ENCODE measurements at places on chromosomes 2 and 18.
A peak's percentile ranks its signal among the peaks of the same experiment; 100 is the strongest.

DNA sequence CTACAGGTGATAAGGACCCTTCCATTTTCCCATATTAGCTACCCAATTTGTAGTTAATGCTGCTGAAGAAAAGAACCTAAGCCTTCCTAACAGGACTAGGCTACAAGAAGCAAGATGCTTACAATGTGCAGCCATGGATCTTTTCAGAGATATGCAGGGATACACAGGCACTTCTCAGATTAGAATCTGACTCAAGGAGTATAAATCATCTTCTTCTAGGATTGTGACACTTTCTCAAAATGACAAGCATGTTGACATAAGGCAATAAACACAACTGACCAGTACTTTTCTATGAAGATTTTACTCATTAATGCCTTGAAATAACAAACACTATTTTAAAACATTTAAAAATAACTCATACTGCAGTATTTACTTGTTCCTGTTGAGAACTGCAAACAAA is 127.9 kb upstream of the ACVR2A start:
- DNase-seq = no peak

- DNase-seq = no peak
These were observed 206.2 kb downstream of the ARL4C start for GRCh38 chr2:234290671-234291070.

DNA sequence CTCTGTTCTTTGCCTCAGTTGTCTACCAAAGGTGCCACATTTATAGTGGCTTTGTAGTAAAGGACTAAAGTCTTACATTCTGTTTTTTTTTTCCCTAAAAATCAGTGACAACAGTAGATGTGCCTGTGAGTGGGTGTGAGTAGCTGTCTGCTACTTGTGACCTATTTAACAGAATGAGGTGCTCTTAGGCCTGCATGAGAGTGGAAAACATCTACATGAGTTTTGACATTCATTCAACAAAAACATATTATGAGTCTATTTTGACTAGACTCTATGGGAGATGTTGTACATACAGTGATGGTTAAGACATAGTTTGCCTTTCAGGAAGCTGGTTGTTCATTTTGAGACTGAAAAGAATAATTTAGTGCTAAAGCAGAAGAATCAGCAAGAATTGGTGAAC is 36.7 kb downstream of the IL1R2 start:
- no peak for DNase-seq

- peak; percentile 57 for DNase-seq
These were observed 17.0 kb upstream of the NFATC1 start for GRCh38 chr18:79378536-79379250.

DNA sequence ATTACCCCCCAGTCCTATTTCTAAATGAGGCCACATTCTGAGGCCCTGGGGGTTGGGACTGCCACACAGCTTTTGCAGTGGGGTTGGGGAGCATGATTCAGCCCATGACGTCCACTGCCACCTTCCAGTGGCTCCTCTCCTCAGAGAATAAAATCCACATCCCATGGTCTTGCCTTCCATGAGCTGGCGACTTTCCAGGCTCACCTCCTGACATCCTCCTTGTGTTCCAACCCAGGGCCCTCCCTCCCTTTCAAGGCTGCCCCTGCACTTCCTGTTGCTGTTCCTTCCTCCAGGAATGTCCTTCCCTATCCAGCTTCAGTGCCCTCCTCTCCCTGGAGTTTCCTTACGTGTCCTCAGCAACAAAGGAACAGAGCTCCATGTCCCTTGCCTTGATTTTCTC is 187.3 kb upstream of the ID2 start:
- DNase-seq = no peak

- DNase-seq = peak; percentile 37
These were observed 147.0 kb upstream of the KLHL14 start for GRCh38 chr18:32919799-32920198.

DNA sequence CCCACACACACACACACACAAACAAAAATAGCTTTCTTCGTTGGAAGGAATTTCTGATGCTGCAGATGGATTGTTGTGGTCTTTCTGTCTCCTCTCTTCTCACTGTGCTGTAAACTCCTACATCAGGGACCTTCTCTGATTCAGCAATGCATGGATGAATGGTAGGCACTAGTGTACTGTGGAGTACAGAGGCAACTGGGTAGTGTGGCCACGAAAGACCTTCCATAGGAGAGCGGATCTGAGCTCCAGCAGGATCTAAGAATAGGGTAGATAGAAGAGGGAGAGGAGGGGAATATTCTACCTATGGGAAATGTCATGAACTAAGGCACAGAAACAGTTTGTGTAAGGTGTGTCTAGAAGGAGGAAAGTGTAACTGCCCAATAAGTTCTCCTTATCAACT is 266.8 kb downstream of the MYCN start:
- no peak for DNase-seq

DNA sequence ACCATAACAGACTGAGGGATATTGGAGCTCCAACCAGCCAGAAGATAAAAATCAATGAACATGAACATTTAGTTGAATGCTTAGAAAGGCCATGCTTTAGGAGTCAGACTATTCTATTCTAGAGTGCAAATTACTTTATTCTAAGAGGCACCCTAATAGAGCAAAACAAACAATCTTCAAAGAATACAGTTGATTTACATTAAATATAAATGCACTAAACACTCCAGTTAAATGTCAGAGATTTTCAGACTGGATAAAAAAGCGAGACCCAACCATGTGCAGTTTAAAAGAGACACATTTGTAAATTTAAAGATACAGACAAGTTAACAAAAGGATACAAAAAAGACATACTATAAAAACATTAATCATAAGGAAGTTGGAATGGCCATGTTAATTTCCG is 214.0 kb upstream of the SMAD7 start:
- no peak for DNase-seq

GRCh38 chr18:77004555-77005380 is 127.8 kb downstream of the MBP start:
- no peak for DNase-seq

DNA sequence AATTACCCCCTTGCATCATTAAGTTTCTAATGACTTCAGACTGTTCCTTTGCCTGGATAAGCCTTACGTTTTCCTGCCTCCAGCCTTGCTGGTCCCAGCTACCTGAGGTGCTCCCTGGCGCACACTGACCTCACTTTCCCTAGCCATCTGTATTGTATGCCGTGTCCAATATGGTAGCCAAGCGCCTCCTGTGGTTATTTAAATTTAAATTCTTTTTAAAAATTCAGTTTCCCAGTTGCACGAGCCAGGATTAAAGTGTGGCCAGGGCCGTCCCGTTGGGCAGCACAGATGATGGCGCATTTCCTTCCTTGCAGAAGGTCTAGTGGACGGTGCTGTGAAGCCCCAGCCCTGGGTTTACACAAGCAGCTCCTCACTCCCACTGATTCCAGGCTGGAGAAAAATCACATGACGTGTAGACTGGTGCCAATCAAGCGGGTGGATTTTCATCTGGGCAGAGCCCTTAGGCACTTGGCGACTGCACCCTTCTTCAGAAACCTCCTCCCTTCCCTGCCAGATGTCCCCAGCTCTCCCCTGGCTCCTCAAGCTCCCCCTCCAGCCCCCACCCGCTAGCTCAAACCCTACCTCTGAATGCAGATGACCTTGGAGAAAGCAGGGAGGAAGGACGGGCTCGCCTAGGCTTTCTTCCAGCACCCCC is 33.9 kb downstream of the ACKR3 start:
- DNase-seq = peak; percentile 79

DNA sequence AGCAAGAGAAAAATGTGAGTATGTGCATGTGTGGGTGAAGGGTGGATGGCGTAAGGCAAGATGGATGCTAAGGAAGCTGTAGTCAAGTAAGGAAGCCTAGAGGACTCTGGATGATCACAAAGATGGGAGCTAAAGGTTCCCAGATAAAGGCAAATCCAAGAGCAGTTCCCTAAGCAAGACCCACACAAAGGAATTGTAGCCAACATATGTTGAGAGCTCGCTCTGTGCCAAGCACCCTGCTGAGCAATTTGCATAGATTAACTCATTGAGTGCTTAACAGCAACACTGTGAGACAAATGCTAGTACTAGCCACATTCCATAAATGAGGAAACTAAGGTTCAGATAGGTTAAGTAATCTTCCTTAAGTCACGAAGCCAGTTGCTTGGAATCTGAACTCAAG is 132.6 kb downstream of the C1D start:
- DNase-seq = no peak

DNA sequence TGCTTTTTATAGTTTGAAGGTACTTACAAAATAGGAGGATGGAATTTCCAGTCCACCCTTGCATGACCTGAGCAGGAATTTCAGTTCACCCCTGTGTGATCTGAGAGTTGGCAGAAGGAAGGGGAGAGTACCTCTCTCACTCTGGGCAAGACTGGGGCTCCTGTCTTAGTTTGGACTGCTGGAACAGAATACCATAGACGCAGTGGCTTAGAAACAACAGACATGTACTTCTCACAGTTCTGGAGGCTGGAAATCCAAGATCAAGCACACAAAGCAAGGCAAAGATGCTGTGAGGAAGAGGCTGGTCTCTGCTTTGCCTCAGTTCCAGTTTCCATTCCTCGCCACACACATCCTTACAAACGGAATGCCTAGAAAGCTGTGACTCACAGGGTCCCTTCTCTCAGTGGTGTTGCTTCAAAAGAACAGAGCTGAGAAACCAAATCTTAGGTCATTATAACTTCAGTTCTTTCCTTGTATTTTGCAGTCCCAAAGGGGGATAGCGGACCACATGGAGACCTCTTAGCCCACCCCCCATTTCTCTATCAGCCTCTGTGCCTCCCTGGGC is 108.8 kb upstream of the HAAO start:
- no peak for DNase-seq

GRCh38 chr2:142131010-142131669 is at the start of gene LRP1B:
LRP1B (minus strand) TSS chr2:142131016; CDS start chr2:142130729, 287 bp downstream.
- peak; percentile 73 for DNase-seq

DNA sequence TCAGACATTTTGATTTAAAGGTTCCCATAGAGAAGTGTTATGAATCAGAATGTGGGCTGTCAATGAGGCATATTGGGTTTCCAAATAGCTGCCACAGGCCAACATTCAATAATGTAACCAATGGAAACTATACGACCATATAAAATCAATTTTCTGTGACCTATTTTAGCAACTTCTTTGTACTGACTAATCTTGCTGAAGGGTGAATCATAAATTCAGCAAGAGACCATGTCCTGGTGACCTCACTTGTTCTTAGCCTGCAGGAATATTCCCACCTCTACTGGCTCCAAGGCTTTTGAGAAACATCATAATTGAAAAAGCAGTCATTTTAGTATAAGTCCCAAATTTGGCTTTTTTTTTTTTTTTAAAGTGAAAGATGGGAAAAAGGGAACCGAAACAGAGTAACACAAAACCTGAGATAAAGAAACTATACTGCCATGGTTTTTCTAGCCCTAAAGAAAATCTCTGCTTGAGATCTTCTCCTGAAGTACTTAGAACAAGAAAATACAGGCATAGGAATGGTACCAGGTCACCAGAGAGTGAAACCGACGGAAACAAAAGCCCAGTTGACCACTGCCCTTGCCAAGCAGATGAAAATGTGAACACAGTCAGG is 32.1 kb downstream of the PLEKHM3 start:
- DNase-seq = no peak

DNA sequence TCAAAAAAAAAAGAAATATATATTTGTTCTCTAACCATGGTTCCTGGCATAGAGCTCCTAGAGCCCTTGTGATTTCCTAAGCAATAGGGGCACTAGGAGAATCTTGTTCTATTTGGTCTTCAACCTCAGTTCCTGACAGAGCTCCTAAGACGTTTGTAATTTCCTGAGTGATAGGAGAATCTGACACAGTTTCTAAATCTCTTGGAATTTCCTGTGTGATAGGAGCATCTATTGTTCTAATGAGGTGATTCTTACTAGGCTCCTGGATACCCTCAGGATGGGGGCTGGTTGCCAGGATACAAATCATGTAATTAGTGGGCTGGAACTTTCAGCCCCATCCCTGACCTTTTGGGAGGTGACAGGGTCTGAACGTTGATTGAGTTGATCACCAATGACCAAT is 245.8 kb downstream of the ZEB2 start:
- no peak for DNase-seq

GRCh38 chr2:158460632-158461297 is 4.0 kb downstream of the PKP4 start:
- peak; percentile 43 for DNase-seq

GRCh38 chr2:186543561-186544131 is 46.2 kb upstream of the ITGAV start:
- DNase-seq = peak; percentile 52

GRCh38 chr2:102283996-102284395 is 27.4 kb upstream of the IL1RL1 start:
- DNase-seq = no peak

- DNase-seq = peak; percentile 5
These were observed 204.9 kb upstream of the CYRIA start for GRCh38 chr2:16870491-16871076.

DNA sequence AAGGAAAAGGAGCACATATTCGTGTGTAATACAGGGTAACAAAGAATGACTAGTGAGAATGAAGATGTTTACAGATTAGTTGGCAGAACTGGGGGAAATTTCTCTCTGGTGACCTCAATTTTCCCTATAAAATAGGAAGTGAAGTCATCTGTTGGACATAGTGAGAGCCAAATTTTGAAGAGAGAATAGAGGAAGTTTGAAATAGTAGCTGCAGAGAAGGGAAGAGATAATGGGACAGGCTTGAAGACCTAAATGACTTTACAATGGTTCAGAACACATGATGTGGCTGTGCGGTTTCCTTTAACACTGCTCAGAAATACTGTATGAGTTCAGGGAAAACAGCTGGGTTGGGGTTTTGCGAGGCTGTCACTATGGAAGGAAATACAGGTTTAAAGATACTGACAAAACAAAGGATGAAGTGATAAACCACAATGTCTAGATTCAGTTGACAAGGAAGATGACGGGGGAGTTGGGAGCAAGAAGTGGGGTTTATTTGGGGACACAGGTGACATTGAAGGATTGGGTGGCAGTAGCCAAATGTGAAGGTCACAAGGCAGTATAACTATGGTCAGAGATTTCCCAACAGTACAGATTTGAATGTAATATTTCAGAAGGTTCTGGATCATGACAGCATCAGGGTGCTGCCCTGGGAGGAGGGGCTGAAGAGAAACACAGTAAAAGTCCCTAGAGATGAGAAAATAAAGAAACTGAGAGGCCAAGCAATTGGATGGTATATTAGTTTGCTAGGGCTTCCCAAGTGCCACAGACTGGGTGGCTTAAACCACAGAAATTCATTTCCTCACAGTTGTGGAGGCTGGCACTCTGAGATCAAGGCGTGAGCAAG is 82.6 kb upstream of the TANK start:
- no peak for DNase-seq

DNA sequence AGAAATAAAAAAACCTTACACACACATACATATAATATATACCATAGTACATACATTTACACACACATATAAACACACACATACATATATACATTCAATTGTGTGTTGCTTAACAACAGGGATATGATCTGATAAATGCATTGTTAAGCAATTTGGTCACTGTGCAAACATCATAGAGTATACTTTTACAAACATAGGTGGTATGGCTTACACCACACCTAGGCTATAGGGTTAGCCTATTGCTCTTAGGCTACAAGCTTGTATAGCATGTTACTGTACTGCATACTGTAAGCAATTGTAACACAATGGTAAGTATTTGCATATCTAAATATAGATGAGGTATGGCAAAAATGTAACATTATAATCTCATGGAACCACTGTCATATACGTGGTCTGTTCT is 156.8 kb upstream of the ERBB4 start:
- no peak for DNase-seq

- peak; percentile 46 for DNase-seq
These were observed 66.9 kb upstream of the ZNG1B start for GRCh38 chr2:113370478-113371091.

- DNase-seq = no peak
These were observed 2.0 kb upstream of the MOB4 start for GRCh38 chr2:197513915-197514314.

- DNase-seq = no peak
These were observed 992.7 kb downstream of the TMEM182 start for GRCh38 chr2:103754530-103754929.

GRCh38 chr2:189300916-189301315 is 121.4 kb upstream of the COL5A2 start:
- no peak for DNase-seq
